Activated naive CD8-positive, alpha-beta T cell treated with anti-CD3 and anti-CD28 coated beads for 36 hours (primary cell): ENCODE measurements at places on chromosomes 13 and 19. TPM values are rescaled to one million over a fixed set of nuclear protein-coding genes. Genes with fewer than 3 reads are reported as not detected.

The EPSTI1 gene
- 21.5 TPM for total RNA-seq

DNA sequence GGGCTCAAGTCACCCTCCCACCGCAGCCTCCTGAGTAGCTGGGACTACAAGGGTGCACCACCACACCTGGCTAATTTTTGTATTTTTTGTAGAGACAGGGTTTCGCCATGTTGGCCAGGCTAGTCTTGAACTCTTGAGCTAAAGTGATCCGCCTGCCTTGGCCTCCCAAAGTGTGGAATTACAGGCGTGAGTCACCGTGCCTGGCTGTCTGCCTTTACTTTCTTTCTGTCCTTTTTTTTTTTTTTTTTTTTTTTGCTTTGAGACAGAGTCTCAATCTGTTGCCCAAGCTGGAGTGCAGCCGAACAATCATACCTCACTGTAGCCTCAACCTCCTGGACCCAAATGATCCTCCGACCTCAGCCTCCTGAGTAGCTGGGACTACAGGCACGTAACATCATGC lies 25.0 kb upstream of the OR1M1 start:
- DNase-seq: no peak

The PSMD8 gene
- 199 TPM for total RNA-seq

- DNase-seq: no peak
Observed at GRCh38 chr13:28611654-28612131, 47.2 kb upstream of the POMP start.

DNA sequence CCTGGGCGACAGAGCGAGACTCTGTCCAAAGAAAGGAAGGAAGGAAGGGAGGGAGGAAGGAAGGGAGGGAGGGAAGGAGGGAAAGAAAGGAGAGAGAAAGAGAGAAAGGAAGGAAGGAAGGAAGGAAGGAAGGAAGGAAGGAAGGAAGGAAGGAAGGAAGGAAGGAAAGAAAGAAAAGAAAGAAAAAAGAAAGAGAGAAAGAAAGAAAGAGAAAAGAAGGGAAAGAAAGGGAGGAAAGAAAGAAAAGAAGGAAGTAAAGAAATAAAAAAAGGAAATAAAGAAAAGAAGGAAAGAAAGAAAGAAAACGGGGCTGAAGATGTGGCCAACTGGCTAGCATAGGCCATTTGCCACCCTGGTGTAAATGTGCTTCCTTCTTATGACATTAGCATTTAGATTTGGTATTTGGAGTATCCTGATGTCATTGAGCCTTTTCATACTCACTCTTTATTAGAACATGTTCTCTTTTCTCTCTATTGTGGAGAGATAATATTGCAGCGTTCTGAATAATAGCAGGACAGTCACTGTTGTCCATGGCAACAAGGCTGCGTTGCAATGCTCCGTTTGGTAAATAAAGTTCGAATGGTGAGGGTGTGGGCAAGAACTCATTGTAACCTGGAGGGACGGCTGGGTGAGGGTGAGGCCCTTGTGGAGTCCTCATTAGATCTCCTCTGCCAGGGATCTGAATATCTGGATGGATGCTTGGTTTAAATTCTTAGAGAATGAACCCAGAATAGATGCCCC lies 173.9 kb upstream of the UBL3 start:
- no peak for DNase-seq

The ATP4B gene
- total RNA-seq: not detected

- DNase-seq: no peak
Observed at GRCh38 chr13:27772651-27773425, 19.4 kb upstream of the GSX1 start.

The KL gene
- 0.50 TPM for total RNA-seq

DNA sequence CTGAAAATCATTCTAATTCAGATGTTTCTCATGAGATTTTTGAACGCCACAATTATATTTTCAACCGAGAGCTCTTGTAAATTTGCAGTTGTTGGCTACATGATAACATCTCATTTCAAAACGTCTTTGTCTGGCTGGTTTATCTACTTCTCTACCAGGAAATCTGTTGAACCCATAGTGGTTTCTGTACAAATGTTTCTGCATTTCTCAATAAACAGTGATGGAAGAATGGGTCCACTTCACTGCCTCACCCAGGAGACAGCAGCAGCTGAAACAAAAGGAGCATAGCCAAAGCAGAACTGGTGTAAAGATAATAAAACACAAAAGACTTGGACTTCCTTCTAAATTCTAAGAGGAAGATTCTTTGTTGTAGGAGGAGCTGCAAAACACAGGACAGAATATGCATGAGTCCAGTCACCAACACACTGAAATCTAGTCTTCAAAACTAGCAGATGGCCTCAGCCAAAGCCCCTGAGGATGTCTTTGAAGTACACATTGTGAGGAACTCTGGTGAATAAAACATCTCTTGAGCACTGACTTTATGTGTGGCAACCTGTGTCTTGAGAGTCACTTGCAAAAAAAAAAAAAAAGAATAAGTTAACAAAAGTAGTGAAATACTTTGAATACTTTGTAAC lies 68.6 kb upstream of the FGF14 start:
- no peak for DNase-seq

GRCh38 chr13:41006978-41007743 lies 12.0 kb downstream of the ELF1 start:
- no peak for DNase-seq

GRCh38 chr13:44591316-44591715 lies 15.2 kb upstream of the TSC22D1 start:
- no peak for DNase-seq

DNA sequence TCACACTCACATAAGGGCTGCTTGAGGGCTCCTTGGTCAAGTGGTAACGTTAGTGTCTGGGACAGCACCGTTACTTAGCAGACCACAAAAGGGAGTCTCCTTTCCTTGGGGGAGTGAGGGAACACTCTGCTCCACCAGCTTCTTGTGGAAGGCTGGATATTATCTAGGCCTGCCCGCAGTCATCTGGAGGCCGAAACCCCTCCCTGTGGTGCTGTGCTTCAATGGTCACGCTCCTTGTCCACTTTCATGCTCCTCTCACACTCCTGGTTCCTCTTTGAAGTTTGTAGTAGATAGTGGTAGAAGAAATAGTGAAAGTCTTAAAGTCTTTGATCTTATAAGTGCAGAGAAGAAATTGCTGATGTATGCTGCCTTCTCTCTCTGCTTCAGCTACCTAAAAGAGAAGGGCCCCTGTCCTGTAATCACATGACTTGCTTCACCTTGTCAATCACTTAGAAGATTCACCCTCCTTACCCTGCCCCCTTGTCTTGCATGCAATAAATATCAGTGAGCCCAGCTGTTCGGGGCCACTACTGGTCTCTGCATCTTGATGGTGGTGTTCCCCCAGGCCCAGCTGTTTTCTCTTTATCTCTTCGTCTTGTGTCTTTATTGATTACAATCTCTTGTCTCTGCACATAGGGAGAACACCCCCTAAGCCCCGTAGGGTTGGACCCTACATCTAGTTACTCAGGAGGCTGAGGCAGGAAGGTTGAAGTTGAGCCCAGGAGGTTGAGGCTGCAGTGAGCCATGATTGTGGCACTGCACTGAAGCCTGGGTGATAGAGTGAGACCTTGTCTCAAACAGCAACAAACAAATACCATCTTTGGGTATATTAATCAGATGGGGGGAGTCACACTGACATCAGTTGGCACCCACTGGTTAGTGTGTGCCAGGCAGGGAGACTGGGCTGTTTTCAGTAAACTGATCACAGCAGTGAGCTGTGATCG lies 11.6 kb upstream of the MZF1 start:
- no peak for DNase-seq
